ENCODE measurements at places on chromosomes 16 and 17.

- peak; percentile 28 for DNase-seq
These were observed 40.9 kb downstream of the USP10 start for GRCh38 chr16:84740596-84741116.

GRCh38 chr17:50213026-50214022, 11.9 kb upstream of the COL1A1 start:
- no peak for DNase-seq

DNA sequence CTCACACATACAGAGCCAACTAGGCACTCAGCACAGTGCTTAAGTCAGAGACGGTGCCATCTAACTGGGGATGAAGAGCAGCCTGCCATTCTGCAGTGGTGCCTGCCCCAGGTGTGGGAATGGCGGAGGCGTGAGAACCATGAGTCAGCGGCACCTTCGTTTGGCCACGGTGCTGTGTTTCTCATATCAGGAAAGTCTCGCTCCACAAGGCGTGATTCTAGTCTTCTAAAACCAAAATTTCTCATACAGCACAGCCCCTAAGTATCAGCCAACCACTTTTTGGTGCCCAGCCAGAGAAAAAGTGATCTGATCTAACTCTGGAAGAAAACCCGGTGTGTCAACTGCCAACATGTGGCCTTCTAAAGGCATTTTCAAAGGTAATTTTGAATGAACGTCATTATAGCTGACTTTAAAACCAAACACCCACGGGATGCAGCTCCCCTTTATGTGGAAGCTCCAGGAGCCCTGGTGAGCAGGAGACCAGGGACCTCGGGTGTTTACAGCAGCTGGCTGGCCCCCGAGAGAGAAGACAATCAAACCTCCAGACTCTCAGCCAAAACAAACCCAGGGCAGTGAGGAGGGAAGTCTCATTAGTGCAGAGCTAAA, 54.6 kb downstream of the ABCC12 start:
- no peak for DNase-seq

- DNase-seq = no peak
These were observed 48.5 kb downstream of the IRF8 start for GRCh38 chr16:85947230-85948137.

GRCh38 chr17:79045842-79046196, 21.9 kb downstream of the C1QTNF1 start:
- DNase-seq = peak; percentile 51

GRCh38 chr17:148757-149156, 11.4 kb downstream of the SCGB1C2 start:
- no peak for DNase-seq

- DNase-seq = peak; percentile 99
These were observed 5.5 kb upstream of the MXRA7 start for GRCh38 chr17:76716146-76716838.

DNA sequence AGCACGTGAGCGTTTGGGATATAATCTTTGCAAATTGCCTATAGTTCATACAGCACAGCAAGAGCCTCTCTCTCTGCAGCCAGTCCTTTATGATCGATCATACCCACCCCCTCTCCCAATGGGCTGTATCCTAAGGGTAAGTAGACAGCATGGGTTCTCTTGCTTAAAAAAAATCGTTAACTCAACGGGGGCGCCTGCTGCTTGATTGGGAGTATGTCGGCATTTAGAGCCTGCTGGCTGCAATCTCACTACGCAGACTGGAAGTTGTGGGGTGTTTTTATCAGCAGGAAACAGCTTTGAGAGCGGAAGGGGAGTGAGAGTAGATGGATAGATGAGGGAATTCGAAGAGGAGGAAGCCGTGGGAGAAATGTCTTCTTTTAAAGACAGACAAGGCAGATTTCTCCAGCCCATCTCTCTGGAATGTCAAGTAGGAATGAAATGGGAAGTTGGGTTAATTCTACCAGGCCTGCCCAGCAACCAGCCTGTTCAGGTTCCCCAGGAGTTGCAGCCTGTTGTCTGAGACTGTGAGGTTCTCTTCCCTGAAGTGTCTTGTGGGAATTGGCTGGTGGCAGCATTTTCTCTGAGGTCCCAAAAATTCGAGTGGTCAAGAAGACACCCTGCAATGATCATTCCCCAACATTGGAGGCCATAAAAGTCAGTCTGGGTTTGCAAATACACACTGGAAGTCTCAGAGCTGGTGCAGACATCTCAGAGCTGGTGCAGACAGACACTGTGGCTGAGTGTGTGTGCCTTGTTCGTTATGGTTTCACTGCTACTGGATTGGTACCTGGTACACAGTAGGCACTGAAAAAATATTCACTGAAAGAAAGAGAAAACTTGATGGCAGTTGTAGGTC, 65.6 kb downstream of the PRKCB start:
- DNase-seq = no peak

DNA sequence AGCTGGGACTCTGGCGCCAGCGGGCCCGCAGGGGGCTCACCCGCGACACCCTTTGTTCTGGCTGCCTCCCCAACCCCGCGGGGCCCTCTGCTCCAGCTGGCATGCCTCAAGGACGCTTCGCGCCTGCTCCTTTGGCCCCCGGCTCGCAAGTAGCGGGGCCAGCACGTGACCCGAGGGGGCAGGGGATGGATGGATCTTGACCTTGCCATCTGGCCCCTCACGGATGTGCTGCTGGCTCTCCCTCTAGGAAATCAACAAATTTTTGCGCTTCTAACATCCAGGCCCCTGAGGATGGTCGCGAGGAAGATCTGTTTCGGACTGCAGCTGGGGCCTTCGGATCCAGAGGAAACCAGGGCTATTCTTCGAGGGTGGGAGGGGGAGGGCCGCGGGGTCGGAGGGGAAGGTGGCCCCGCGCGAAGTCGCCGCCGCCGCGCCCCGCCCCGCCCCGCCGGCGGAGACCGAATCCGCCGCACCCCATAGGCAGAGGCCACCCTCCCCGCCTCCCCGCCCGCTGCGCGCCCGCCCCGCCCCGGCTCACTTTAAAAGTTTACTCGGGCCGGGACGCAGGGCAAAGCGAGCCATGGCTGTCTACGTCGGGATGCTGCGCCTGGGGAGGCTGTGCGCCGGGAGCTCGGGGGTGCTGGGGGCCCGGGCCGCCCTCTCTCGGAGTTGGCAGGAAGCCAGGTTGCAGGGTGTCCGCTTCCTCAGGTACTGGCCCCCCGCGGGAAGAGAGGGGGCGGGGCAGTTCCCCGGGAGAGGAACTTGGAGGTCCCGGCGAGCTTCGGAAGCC, at the start of gene ACSF2:
ACSF2 (plus strand) TSS at position 537 of the 790 bp plus-strand sequence; CDS start at position 581, 44 bp downstream.
- peak; percentile 54 for DNase-seq
